ENCODE measurements at places on chromosomes 3 and 15. TPM values are rescaled to one million over a fixed set of nuclear protein-coding genes. Genes with fewer than 3 reads are reported as not detected.

Gene C3orf85
- 121 TPM for polyA plus RNA-seq

Gene FOXB1
- polyA plus RNA-seq = not detected

Gene FAM107A
- 1.6 TPM for polyA plus RNA-seq

- no peak for DNase-seq
Measured at GRCh38 chr15:62715946-62716345, 326.6 kb upstream of the TPM1 start.
